HL-60 (cell line): ENCODE measurements at places on chromosomes 11 and 22.
A peak's percentile ranks its signal among the peaks of the same experiment; 100 is the strongest.

- no peak for DNase-seq
These were observed 188.2 kb downstream of the SHANK2 start for GRCh38 chr11:71064183-71064582.

DNA sequence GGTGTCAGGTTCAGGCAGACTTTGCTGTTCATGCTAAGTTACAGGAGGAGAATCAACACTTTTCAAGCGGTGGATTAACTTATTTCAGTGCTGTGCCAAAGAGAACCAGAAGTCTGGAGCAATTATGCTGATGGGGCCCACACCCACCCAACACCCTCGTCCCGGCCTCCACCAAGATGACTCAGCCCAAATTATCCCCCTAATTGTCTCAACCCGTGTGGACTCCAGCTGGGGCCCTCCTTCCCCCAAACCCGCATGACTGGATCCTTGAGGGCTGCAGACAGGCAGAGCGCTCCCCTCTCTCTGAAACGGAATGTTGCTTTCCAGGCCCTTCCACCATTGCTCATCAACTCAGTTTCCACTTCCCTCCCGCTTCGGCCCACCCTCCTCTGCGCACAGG lies 34.6 kb upstream of the MN1 start:
- DNase-seq = no peak

- DNase-seq = no peak
These were observed 5.8 kb upstream of the BRD1 start for GRCh38 chr22:49833340-49834007.

- no peak for DNase-seq
These were observed 68.3 kb upstream of the SLC6A5 start for GRCh38 chr11:20530942-20531703.

- DNase-seq = no peak
These were observed 395.0 kb upstream of the CCDC90B start for GRCh38 chr11:83681031-83681781.

DNA sequence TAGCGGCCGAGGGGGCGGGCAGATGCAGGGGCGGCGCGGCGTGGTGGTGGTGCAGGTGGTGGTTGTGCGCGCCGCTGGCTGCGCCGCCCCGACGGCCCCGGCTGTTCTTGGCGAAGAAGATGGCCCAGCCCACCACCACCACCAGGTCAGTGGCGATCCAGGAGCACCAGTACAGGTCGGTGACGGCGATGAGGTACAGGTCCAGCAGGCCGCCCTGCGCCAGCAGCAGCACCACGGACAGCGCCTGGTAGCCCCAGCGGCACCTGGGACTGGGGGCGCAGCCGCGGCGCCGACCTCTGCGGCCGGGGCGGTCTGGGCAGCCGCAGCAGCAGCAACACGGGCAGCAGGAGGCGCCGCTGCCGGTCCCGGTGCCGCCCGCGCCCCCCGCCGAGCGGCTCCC lies 879 bp downstream of the TMEM121B start:
- no peak for DNase-seq

DNA sequence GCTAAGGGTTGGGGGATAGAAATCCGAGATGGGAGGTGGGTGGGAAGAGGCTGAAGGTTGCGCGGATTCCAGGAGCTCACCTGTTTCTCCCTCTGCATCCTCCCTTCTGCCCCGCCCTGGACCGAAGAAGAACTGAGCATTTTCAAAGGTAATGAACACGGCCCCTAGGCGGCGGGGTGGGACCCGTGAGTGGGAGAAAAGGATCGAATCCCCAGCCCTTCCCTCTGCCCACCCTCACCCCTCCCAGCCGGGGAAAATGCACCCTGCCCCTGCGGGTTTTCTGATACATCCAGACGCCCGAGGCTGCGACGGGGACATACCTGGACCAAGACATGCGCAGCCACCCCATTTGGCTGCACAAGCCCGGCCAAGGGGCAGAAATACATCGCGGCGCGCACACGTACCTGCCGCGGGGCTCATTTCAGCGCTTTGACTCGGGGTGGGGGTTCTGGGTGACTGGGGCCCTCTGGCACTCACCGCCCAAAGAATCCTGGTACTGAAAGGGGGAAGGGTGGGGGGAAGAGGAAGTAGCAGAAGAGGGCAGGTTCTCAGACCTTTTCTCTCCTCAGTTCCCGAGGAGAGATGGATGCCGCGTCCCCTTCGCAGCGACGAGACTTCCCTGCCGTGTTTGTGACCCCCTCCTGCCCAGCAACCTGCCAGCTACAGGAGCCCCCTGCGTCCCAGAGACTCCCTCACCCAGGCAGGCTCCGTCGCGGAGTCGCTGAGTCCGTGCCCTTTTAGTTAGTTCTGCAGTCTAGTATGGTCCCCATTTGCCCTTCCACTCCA lies 6.0 kb downstream of the VSIG2 start:
- peak; percentile 24 for DNase-seq

GRCh38 chr11:97772705-97773104 lies 1248.0 kb upstream of the CNTN5 start:
- no peak for DNase-seq

- DNase-seq = no peak
These were observed 105.2 kb downstream of the KCNQ1 start for GRCh38 chr11:2549876-2550605.

- no peak for DNase-seq
These were observed 81.3 kb upstream of the BLID start for GRCh38 chr11:122197066-122197987.

DNA sequence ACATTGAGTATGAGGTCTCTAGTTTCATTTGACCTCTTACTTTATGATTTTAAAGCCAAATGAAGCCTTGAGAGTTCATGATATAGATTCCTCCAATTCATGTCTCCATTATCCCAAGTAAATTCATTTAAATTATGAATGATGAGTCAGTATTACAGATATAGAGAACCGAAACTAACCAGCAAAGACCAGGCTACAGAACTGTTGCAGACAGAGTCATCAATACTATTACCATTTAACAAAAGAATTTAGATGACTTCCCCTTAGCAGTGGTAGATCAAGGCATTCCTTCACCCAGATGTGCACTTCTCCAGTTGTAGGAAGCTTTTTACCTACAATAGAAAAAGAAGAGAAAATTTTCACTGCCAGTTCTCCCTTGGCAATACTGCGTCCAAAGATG lies 11.8 kb upstream of the CCDC89 start:
- DNase-seq = no peak

DNA sequence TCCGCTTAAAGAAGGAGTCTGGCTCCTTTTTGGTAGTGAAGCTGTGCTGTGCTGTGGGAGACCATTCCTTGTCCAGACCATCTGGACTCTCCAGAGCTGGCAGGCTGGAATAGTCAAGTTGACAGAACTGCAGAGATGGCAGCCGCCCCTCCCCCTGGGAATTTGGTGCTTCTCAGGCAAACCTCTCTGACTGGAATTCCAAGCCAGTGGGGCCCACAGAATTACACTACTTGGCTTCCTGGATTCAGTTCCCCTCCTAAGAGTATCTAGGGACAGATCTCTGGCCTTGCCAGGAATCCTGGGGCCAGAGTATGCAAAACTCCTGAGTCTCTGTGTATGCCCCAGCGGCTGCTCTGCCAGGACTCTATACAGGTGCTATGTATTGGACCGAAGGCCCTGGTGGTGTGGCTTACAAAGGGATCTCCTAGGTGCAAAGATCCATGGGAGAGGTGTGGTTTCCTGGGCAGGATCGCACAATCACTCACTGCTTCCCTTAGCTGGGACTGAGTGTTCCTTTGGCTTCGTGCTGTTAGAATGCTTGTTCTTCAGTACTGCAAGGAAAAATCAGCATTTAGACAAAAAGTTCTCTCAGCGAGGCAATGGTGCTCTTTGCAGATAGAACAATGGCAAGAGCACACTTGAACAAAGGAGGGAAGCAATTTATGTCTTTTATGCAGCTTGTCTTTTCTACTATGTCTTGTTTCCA lies 86.8 kb downstream of the PRMT3 start:
- no peak for DNase-seq

- DNase-seq = no peak
These were observed 43.2 kb upstream of the CHKA start for GRCh38 chr11:68164437-68164836.

- no peak for DNase-seq
These were observed 9.7 kb downstream of the TSPAN32 start for GRCh38 chr11:2311353-2312133.

GRCh38 chr11:123434262-123434661 lies 4.2 kb downstream of the GRAMD1B start:
- DNase-seq = no peak

- DNase-seq = no peak
These were observed 29.1 kb upstream of the ELFN2 start for GRCh38 chr22:37456346-37456745.

- DNase-seq = no peak
These were observed 108.7 kb upstream of the SNX19 start for GRCh38 chr11:131025020-131025419.

DNA sequence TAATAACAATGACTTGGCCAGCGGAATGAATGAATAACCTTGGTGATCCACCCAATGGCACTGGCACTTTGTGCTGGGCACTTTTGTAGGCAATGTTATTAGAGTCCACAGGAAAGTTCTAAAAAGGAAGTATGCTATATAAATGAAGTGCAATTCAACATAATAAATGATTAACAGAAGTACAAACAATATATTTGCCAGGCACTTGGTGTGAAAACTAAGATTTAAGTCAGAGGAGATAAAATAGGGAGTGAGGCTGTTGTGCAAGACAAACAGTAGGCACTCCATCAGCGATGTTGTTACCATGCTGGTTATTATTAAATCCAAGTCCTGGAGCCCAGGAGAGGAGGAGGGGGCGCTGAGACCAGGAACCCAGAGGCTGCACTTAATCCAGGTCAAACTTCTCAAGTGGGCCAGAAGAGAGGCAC lies 173.8 kb downstream of the LARGE1 start:
- no peak for DNase-seq

- DNase-seq = no peak
These were observed 37.5 kb downstream of the PDGFD start for GRCh38 chr11:104126464-104126863.

DNA sequence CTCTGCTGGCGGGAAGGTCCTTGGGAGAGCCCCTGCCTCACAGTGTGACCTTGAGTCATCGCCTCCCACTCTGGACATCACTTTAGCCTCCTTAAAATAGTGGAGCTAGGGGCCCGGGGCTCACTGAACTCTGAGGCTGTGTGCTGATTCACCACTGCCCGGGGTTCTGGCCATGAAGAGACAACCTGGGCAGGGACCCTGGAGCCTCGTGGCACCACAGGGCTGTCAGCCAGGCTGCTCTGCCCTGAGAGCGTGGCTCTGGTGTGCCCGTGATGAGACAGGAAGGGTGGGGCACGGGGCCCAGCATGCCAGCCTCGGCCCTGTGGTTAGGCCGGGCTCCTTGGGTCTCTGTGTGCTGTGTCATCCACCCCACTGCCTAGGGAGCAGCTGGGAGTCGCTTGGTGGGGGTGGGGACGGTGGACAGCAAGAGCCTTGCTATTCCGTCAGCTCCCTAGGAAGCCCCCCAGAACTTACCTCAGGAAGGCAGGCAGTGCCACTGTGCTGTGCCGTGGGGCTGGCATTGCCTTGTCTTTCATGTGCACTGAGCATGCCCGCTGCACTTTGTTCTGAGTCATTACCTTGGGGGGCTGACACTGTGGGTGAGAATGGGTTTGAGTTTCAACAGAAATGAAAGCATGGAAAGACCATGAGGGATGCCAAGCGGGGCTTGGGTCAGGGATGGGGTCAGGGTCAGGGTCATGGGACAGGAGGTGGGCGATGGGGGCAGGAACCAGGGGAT lies 31.7 kb downstream of the TPCN2 start:
- peak; percentile 66 for DNase-seq

- no peak for DNase-seq
These were observed 111.9 kb downstream of the WNT7B start for GRCh38 chr22:45864959-45865476.

GRCh38 chr11:123798513-123799252 lies 7.5 kb downstream of the OR6M1 start:
- DNase-seq = no peak

GRCh38 chr11:11081776-11082175 lies 223.9 kb upstream of the ZBED5 start:
- DNase-seq = no peak

- DNase-seq = no peak
These were observed 36.1 kb downstream of the PPFIA1 start for GRCh38 chr11:70306586-70307033.

DNA sequence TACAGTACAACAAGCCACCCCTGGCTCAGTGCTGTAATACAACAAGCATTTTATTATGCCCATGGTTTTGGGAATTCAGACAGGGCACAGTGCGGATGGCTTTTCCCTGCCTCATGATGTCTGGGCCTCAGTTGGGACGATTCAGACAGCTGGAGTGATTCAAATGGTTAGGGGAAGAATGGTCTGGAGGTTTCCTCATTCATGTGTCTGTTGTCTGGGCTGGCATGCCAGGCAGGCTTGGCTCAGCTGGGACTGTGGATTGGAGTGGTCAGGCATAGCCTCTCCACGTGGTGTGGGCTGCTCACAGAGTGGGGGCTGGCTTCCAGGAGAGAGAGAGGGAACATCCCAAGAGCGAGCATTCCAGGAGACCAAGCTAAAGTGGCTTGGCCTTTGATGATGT lies 164.4 kb downstream of the C11orf91 start:
- no peak for DNase-seq
